ENCODE measurements at places on chromosomes 4 and X.

DNA sequence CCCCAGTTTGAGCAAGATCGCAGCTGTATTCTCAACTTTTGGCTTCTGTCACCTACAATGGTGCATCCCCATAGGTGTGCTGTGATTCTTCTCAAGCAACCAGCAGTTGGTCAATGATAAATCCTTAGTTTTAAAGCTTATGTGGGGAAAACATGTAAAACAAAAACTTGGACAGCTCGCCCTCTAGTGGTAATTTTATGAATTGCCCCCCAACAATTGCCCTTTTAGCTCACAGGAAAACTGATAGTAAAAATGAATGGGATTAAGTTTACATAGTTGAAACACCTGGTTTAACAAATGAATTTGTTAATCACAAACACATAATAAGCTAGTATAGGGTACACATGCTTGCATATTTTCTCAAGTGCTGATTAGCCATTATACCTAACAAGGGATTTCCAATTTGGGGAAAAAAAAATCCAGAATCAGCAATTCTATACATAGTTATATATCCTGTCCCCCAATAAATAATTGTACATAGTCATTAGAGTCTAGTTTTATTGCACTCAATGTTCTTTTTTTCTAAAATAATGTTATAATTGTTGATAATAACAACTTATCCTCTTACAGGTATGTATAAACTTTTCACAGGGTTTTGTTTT lies 30.1 kb downstream of the TEX13A start:
- DNase-seq, result no peak

DNA sequence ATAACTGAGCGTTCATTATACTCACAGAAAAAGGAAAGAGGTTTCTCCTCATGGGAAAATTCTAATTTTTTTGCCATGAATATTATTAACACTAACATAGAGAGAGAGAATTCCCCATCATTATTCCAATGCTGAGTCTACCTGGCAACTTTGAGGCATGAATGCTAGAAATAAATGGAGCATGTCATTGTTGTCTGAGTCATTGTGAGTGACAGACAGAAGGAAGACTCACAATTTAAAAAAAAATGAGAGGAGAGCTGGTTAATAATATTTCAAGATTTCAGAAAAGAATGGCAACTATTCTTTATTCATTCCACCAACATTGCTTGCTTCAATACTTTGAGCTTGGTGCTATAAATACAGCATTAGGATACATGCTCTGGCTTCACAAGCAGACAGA lies 170.4 kb upstream of the HS3ST1 start:
- no peak for DNase-seq

- DNase-seq, result no peak
Measured at GRCh38 chr4:77310931-77311330, 153.9 kb downstream of the CCNG2 start.

DNA sequence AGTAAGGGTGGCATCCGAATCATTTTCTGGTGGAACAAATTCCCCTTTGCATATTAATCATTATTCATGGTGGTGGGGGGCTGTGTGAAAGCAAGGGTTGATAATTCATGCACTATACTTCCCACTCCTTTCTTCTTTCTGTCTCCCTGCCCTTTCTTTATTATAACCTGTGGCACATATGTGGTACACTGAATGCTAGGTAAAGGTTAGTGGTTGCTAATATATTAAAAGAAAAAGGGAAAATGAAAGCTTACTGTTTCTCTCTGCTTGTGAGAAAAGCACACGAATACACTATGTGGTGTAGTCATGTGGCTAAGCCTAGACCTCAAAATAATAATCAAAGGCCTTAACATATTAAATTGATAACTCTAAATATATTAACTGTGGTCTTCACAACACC lies 178.4 kb upstream of the RPS6KA3 start:
- DNase-seq, result no peak

DNA sequence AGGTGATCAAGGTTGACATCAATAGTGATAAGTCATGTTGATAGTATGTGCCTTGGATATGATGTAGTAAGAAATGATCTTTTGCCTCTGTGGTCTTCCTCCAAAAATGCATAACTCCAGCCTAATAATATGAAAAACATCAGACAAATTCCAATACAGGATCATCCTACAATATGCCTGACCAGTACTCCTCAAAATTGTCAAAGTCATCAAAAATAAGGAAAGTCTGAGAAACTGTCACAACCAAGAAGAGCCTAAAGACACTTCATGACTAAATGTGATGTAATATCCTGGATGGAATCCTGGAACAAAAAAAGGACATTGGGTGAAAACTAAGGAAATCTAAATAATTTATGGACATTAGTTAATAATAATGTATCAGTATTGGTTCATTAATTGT lies 50.3 kb upstream of the LCORL start:
- DNase-seq, result no peak

DNA sequence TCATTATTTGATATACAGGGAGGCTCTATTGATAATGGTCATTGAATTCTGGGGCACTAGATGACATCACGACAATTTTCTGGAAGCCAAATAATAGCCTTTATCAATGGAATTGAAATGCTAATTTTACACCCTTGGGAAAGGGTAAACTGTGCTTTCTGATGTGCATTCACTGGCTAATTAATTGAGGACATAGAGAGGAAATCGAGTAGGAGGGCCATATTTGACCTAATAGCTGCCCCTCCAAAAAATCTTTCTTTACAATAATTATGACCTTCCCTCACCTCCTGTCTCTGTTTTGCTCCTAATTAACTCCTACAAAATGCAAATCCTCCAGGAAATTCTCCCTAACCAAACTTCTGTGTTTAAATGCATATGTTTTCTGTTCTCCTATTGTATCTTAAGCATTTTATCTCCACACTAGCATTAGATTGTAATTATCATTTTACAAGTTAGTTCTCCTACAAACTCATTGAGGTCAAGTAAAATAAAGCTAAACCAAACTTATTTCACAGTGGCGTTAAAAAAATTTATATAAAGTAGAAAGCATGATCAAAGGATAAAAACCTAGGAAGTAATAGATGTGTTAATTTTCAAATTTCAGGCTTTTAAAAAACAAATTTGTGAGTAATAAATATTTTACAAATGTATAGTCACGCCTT lies 1414.0 kb upstream of the AGA start:
- DNase-seq, result no peak

- DNase-seq, result no peak
Measured at GRCh38 chrX:106973433-106974149, 26.4 kb downstream of the MORC4 start.

DNA sequence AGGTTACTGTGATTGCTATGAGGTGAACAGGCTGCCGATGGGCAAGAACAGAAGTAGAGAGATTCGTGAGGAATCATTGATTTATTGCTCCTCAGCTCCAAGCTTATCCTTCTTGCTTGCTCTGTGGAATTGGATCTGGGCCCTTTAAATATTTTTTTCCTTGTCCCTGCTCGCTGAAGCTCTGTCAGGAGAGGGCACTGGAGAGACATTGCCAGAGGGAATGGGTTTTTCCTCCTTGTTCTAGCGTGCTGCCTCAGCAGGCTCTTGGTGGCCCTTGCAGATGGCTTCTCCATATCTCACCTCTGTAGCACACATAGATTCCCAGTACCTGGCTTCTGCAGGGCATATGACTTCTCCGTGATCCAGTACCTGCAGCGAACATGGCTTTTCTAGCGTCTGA lies 67.4 kb downstream of the CNGA2 start:
- no peak for DNase-seq

GRCh38 chr4:52106191-52106590 lies 55.1 kb downstream of the SPATA18 start:
- no peak for DNase-seq

- DNase-seq, result no peak
Measured at GRCh38 chr4:168769837-168770236, 240.2 kb downstream of the CBR4 start.

DNA sequence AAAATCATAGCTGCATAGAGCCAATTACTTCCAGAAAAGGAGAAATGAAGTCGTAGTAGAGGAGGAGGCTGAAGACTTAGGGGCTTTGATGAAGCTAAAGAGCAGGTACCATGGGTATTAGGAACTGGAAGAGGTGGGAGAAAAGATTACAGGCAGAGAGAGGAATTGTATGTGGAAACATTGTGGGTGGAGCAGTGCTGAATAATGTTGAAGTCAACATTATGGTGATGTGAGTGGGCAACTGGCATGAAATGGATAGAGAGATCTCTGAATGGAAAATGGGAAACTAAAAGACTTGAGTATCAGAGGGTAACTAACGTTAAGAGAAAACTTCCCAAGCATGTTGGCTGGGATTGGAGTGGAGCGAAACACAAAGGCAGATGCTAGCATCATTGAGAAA lies 92.5 kb downstream of the AREG start:
- no peak for DNase-seq

Measured in NK-92 treated with Interleukin-12 subunit alpha and Interleukin-12 subunit beta, amount 100 ng/mL, for 24 hours (cell line).